Chondrocyte (in vitro differentiated cells): ENCODE measurements at places on chromosomes 7 and 10. TPM values are rescaled to one million over a fixed set of nuclear protein-coding genes. Genes with fewer than 3 reads are reported as not detected.

GRCh38 chr10:70111496-70111895, 21.1 kb downstream of the AIFM2 start:
- no peak for DNase-seq

GRCh38 chr7:158157460-158157859, 430.2 kb downstream of the PTPRN2 start:
- DNase-seq = no peak

DNA sequence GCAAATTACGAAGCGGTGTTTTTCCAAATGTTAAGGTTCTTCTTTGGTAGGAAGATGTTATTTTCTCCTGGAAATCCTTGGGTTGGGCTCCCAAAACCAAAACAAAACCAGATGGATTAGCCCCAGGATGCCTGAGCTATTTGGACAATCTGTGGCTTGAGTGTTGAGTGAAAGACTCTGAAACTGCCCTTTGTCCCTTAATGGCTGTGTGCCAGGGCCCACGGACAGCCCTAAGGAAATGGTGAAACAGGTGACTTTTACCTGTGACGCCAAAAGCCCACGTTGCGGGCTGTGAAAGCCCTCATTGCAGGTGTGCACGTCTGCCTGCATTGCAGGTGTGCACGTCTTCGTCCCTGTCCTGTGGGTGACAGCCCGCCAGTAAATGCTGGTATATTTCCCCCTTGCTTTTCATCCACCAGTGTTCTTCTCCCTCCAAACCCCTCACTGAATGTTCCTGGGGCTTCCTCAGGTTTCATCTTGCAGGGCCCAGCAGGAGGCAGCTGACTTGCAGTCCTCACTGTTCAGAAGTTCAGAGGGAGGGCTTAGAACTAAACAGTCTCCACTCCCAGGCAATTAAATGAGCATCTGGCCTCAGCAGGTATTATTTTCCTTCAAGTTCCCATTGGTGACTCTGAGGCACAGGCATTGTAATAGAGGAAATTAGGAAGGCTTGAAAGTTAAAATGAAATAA, 10.7 kb downstream of the PFKP start:
- DNase-seq = no peak

GRCh38 chr7:20033621-20034400, 183.4 kb downstream of the MACC1 start:
- no peak for DNase-seq

- DNase-seq = no peak
Observed at GRCh38 chr7:47181746-47182361, 400.1 kb downstream of the TNS3 start.

GRCh38 chr10:70132098-70133029, at the start of gene AIFM2:
AIFM2 (minus strand) TSS chr10:70132825; CDS start chr10:70124084, 8,741 bp downstream.
- no peak for DNase-seq

The PPP1R3C gene
- 24.0 to 39.8 TPM (median 39.0 TPM) in 3 replicates for total RNA-seq

The GPR85 gene
- 0.40 to 0.90 TPM (median 0.63 TPM) in 3 replicates for total RNA-seq

GRCh38 chr10:78973901-78974616, 94.7 kb upstream of the ZMIZ1 start:
- no peak for DNase-seq

GRCh38 chr7:89966067-89966664, 188.1 kb upstream of the STEAP1 start:
- DNase-seq = no peak

The GSTK1 gene
- total RNA-seq = 70.1 to 79.6 TPM (median 79.4 TPM) in 3 replicates
